ENCODE measurements at places on chromosomes 4 and X.

DNA sequence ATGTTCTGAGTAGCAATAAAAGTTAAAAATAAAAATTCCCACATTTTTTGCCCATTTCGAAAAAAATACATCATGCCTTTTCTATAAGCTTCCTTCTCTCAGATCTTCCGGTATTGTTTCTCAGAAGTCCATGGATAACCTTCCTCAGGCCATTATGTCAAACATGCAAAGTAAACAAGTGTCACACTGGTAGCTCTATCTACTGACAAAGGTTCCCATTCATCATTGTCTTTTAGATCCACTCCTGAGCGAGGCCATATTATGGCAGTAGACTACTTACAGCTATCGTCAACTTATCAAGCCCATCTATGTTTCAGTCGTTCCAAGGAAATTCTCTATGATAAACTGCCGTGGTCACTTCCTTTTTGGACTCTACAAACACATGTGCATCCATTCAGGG lies 1068.2 kb downstream of the GLUD2 start:
- no peak for DNase-seq

- no peak for DNase-seq
These were observed 1266.8 kb upstream of the PCDH7 start for GRCh38 chr4:29453303-29453820.

DNA sequence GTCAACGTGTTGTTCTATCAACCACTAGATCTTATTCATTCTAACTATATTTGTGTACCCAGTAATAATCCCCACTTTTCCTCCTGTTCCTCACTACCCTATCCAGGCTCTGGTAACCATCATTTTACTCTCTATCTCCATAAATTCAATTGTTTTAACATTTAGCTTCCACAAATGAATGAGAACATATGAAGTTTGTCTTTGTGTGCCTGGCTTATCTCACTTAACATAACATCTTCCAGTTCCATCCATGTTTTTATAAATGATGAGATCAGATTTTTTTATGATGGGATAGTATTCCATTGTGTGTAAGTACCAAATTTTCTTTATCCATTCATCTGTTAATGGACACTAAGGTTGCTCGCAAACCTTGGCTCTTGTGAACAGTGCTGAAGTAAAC lies 59.9 kb upstream of the IBSP start:
- no peak for DNase-seq

DNA sequence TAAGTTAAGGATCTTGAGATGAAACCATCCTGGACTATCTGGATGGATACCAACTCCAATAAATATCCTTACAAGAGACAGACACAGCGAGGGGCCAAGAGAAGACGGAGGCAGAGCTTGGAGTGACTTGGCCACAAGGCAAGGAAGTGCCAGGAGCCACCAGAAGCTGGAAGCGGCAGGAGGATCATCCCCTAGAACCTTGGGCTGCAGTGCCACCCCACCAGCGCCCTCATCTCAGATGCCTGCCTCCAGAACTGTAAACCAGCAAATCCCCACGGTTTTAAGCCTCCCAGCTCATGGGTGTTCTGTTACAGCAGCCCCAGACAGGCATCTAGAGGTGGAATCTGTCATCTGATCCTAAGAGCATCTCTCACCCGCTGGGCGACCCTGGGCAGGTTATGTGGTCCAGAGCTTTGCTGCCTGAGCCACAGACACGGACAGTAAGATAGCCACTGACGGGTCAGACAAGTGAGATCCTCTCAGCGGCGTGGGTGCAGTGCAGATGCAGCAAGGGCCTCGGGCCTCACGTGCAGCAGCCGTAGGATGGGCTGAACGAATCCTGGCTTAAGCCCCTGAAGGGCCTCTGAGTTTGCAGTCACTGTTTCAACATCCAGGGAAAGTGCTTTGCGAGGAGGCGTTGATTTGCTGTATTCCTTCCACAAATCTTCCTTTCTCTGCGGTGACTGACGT lies 25.1 kb upstream of the MXD4 start:
- no peak for DNase-seq

GRCh38 chr4:27239641-27240040 lies 379.0 kb downstream of the STIM2 start:
- DNase-seq = no peak

- DNase-seq = no peak
These were observed 266.3 kb upstream of the NOCT start for GRCh38 chr4:138749303-138749702.

DNA sequence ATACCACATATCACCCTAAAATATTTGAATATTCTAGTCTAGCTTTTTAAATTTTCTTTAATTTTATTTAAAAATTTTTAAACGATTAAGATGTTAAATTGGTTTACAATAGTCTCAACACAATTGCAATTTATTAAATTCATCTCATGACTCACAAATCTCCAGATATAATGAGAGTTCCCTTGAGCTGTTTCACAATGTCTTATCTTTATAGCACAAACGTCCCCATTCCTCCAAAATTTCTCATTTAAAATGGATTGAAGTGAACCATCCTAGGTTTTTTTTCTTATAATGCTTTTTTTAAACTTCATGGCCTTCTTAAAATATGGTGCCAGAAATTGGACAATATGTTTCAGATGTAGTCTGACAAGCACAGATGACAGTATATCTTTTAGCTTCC lies 204.4 kb downstream of the GABRB1 start:
- DNase-seq = no peak

GRCh38 chrX:154043003-154043763 lies 23.5 kb upstream of the IRAK1 start:
- no peak for DNase-seq

Data from stimulated activated CD8-positive, alpha-beta memory T cell treated with anti-CD3 and anti-CD28 coated beads, Interleukin-4, amount 100 ng/mL, for 1 hour (primary cell).